ENCODE measurements at places on chromosomes 7 and 10.
A peak's percentile ranks its signal among the peaks of the same experiment; 100 is the strongest.

DNA sequence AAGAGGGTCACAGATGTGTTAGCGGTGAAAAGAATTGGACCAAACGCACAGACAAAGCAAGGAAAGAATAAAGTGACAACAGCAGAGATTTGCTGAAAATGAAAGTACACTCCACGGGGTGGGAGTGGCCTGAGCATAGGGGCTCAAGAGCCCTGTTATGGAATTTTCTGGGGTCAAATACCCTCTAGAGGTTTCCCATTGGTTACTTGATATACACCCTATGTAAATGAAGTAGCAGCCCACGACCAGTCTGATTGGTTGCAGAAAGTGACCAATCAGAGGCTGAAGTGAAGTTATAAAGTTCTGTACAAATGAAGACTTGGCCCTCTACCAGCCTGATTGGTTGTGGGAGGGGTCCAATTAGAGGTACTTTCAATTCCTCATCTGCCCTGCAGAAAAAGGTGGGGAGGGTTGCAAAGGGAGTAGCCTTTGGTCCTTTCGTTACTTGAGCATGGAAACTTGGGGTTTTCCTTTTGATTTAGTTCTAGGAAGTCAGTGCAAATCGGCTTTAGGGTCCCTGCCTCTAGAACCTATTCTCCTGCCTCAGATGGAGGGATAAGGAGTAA, 125.6 kb upstream of the PRPS1L1 start:
- no peak for DNase-seq

- no peak for DNase-seq
Measured at GRCh38 chr10:131905267-131905571, 4.4 kb downstream of the PPP2R2D start.

DNA sequence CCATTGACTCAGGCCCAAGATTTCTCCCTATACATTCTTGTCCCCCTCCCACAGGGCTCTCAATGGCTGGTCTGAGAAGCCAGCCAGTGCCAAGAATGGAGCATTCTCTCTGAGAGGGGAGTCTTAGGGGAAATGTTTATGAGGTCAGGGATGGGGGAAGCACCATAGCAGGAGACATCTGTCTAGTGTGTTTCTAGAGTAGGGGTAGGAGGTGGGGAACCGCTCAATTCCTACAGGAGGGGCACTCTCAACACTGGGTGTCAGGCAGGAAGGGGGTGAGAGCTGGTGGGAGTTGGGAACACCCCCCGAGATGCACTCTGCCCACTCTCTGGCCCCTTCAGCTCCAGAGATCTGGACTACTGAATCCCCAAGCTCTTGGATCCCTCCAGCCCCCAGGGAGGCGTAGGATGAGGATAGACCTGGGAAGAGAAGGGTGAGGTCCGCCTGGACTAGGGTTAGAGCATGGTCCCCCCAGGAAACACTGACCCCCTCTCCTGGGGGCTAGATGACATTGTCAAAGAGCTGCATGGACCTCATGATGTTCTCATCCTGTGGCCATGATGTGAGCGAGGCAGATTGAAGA, 8.7 kb upstream of the OGA start:
- DNase-seq, result no peak

- no peak for DNase-seq
Measured at GRCh38 chr10:47379445-47379785, 4.7 kb downstream of the ZNF488 start.

DNA sequence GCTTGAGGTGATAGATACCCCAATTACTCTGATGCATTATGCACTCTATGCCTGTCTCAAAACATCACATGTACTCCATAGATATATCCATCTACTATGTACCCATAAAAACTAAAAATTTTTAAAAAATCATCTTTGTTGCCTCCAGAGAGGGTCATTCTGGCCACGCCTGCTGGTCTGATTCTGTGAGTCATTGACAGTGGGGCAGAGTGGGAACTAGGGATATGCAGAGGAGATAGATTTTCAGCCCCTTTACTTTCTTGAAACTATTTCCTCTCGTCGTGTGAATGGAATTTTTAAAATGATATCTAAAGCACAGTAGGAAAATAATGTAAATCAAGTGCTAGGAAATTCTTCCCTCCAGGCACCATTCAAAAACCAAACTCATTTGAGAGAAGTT, 715.0 kb upstream of the NRP1 start:
- DNase-seq, result no peak

DNA sequence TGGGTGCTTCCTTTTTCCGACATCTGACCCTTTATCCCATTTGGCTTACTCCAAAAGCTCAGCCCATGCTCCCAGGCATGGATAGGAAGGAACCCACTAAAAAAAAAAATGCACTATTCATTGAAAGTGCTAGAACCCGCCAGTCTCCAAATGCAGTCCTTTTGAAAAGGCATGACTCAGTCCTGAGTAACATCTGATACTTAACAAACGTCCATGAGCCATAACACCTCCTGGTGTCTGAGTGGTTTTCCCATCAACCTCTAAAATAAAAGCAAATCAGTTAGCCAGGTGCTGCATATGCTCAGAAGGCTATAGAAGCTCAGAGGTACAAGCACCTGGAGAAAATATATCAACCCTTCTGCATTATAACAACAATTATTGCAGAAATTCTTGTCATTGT, 45.0 kb upstream of the CACUL1 start:
- no peak for DNase-seq

- no peak for DNase-seq
Measured at GRCh38 chr10:30557884-30558283, 71.7 kb downstream of the LYZL2 start.

DNA sequence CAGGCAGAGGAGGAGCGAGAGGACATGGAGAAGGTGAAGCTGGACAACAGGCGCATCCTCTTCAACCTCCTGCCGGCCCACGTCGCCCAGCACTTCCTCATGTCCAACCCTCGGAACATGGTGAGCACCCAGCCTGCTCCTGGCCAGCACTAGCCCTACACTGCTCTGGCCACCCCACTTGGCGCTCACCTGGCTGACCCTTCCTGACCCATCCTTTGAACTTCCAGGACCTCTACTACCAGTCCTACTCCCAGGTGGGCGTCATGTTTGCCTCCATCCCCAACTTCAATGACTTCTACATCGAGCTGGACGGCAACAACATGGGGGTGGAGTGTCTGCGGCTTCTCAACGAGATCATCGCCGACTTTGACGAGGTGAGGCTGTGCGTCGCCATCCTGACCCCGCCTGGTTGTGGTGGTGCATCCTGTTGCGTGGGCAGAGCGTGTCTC, 129.2 kb downstream of the ADCY1 start:
- no peak for DNase-seq

- DNase-seq, result peak; percentile 55
Measured at GRCh38 chr10:43396928-43397624, 11.9 kb downstream of the HNRNPF start.

- no peak for DNase-seq
Measured at GRCh38 chr10:29689001-29689400, 54.2 kb upstream of the SVIL start.

GRCh38 chr10:661597-662222, 27.8 kb downstream of the DIP2C start:
- DNase-seq, result no peak

GRCh38 chr10:131943021-131943814, 38.5 kb downstream of the BNIP3 start:
- no peak for DNase-seq

DNA sequence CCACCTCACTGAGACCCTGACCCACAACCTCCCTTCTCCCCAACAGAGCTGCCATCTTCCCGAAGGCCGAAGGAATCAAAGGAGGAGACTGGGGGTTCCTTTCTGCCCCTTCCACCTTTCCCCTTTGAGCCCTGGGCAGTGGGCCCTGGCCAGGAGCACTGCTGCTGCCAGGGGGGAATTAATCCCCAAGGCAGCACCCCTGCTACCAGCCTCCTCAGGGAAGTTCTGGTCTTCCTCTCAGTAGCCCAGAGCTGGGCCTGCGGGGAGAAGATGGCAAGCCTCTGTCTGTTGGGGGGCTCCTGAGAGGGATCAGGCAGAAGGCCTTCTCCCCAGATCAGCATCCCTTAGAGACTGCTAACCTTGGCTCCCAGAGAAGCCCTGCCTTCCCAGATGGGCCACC, 25.5 kb downstream of the DPCD start:
- DNase-seq, result no peak

- DNase-seq, result no peak
Measured at GRCh38 chr10:1853801-1854200, 116.5 kb upstream of the ADARB2 start.

DNA sequence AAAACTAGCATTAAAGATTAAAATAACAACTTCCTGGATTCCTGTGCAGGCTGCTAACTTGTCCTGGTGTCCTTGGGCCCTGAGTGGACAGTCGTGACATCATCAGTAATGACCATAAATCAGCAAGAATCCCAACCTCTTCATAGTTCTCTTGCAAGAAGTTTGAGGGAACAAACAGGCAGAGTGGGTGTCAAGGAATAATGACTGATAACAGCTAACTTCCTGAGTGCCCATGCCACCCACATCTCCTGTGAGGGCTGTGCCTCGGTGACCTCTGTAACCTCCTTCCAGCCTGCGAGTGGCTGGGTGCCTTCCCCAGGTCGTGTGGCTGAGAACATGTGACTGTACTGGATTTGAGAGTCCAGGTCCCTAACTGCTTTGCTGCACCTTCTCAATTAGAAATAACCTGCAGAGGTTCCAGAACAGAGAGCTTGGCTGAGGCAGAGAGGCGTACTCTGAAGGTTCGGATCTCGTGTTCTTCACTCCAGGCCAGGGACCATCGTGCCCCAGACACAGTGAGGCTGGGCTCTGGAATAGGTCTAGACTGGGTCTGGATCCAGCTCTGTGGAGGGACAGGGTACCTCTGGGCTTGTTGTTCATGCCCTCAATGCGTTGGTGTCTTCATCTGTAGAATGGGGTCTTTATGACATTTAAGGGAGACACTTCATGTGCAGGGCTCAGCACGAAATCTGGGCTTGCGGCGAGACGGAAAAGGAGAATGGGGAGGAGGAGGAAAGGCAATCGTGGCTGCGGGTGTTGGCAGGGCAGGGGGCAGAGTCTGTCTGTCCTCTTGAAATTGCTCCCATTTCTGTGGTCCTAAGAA, 313.1 kb upstream of the ZNF32 start:
- DNase-seq, result no peak

GRCh38 chr10:112951359-112952281, 1.6 kb downstream of the TCF7L2 start:
- peak; percentile 43 for DNase-seq

DNA sequence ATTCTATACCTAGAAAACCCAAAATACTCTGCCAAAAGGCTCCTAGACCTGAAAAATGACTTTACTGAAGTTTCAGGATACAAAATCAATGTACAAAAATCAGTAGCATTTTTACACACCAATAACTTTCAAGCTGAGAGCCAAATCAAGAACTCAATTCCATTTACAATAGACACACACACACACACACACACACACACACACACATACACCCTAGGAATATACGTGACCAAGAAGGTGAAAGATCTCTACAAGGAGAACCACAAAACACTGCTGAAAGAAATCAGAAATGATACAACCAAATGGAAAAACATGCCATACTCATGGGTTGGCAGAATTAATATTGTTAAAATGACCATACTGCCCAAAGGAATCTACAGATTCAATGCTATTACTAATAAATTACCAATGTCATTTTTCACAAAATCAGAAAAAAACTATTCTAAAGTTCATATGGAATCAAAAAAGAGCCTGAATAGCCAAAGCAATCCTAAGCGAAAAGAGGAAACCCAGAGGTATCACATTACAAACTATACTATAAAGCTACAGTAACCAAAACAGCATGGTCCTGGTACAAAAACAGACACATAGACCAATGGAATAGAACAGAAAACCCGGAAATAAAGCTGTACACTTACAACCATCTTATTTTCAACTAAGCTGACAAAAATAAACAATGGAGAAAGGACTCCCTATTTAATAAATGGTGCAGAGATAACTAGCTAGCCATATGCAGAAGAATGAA, 122.0 kb downstream of the MICU1 start:
- DNase-seq, result no peak

DNA sequence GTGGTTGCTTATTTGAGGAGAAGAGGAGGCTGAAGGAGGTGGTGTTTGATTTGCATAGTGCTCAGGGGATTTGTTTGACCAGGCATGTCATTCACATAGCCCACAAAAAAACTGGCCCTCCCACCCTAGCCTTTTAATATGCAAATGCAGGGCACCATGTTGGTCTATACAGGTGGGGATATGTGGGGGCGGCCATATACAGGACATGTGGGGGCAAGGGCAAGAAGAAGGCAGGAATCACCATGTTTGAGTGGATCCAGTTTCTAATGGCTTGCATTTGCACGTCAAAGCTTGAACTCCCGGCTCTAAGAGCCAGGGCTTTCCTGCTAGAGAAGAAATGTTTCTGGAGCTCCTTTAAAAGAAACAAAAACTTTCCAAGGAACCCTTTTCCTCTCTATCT, 541.0 kb downstream of the ZWINT start:
- DNase-seq, result no peak

GRCh38 chr10:106278383-106278782, 886.1 kb downstream of the SORCS1 start:
- no peak for DNase-seq

Measured in stimulated activated naive CD4-positive, alpha-beta T cell (primary cell).